ENCODE measurements at places on chromosomes 7 and 10.

DNA sequence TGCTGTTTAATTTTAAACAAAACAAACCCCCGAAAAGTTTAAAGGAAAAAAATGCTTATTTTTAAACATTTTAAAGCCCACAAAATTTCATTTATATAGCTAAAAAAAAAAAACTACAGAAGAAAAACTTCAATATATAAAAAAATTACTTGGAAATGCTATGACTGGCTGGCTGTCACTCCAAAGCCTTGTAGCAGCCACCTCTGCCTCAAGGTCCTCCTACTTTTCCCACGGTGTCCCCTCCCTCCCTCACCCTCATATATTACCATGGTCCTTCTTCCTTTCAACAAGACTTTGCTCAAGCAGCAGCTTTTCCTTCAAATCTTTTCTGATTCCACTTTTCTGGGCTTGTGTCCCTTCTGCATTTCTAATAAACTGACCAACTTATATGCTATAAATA lies 122.0 kb downstream of the TPK1 start:
- peak; percentile 9 for DNase-seq

DNA sequence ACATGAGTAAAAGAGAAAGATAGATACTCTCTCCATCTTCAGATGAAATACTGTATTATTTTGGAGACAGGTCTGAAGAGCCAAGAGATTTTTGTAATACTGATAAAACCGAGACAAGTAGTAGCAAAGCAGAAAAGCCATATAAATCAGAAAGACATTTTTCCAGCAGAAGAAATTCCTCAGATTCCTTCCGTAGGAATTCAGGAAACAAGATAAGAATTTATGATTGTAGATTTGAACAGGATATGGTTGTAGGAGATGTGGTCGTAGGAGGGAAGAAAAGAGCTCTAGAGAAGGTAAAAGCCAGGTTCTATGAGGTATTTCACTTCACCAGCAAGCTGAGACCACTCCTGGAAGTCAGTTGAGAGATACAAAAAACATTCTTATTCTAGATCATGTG lies 17.6 kb upstream of the AASS start:
- DNase-seq: no peak

GRCh38 chr7:86207740-86208139 lies 436.0 kb upstream of the GRM3 start:
- no peak for DNase-seq

GRCh38 chr10:13416760-13417159 lies 68.7 kb upstream of the SEPHS1 start:
- DNase-seq: no peak

DNA sequence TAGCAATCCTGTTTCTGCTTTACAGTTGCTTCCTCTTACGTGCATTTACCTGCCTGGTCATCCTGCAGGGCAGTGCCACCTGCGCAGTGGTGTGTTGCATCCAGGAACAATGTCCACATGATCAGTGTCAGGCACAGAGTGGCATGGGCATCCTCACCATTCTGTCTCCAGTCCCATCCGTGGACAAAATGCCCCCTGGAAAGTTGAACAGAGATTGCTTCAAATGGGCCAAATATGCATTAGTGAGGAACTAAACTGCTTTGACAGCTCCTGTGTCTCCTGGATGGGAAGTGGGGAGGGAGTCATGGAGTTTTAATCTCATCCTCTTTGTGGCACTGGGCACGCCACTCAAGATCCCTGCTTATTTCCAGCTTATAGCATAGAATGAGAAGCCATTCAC lies 151.8 kb downstream of the DPP6 start:
- DNase-seq: no peak

GRCh38 chr10:58453105-58453504 lies 59.6 kb upstream of the BICC1 start:
- DNase-seq: no peak

DNA sequence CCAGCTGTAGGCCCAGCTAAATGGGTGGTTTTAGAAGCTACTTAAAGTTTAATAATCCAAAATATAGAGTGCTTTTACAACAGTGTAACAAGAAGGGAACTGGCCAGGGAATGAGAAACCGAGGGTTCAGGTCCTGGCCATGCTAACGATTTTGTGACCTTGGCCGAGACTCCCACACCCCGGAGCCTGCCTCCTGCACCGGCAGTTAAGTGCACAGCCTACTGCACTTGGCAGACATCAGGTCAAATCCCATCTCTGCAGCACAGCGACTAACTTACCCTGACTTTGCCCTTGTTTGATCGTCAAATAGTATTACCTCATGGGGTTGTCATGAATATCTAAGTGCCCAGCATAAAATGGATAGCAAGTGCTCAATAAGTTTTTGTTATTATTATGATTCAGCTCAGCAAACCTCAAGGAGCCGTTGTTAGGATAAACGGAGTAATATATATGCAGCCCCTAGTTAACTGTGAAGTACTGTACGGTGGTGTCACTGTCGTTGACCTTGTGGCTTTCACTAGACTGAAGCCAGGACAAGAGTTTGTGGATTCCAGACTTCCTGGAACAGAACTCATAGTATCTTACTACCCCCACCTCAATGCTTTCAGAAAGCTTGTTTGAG lies 35.5 kb downstream of the LYZL1 start:
- no peak for DNase-seq

- no peak for DNase-seq
These were observed 194.6 kb upstream of the PHYHIPL start for GRCh38 chr10:58981846-58982245.

DNA sequence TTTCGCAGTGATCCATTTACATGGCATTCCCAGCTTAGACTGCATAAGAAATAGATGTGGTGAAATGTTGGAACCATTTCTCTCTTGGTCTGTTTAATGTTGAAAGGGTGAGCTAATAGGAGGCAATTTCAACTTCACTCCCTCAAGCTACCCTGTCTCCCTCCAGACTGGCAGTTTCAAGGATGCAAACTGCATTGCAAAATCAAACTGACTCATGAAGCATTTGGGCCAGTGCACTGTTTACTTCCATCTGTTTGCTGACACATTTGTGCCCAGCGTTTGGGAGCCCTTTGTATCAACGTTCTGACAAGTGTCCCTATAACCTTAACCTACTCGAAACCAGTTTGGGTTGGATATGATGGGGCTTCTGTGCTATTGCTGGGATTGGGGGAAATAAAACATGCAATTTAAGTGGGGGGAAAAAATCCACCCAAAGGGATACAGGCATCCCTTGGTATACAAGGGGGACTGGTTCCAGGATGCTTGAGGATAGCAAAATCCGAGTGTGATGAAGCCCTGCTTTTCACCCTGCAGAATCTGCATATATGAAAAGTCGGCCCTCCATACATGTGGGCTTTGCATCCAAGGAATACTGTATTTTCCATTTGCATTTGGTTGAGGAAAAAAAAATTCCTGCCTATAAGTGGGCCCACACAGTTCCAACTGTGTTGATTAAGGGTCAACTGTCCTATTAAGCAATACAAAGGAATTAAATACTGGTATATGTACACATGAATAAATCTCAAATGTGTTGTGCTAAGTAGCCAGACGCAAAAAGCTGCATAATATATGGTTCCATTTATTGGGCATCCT lies 15.6 kb downstream of the RHEB start:
- no peak for DNase-seq

DNA sequence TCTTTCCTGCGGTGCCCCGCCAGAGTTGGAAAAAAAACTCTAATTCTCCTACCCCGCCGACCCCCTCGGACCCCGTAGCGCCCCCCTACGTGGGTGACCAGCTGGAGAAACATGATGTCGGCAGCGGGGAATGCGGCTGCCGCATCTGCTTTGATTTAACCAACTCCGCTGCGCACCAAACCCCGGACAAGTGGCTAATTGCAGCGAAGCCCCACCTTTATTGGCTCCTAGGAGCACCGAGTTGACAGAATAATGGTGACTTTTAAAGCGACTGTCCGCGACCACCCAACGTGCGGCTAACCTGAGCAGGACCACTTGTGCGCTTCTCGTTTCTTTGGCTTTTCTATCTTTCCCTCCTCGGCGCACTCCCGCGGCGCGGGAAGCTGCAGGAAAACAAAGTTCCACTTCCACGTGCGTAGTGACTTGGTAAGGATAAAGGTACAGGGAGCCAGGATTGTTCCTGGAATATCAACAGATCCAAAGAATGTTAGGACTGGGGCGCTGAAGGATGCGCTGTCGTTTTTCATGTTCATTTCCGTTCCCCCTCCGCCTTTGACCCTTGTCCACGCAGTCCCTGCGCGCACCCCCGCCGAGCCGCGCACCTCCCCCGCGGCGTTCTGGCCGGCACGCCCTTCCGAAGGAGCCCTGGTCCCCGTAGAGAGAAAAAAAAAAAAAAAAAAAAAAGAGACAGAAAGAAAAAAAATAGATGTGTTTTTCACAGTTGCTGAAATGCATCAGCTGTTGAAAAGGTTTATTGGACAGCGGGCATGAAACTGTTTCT lies 1.4 kb downstream of the WNT16 start:
- DNase-seq: peak; percentile 14

DNA sequence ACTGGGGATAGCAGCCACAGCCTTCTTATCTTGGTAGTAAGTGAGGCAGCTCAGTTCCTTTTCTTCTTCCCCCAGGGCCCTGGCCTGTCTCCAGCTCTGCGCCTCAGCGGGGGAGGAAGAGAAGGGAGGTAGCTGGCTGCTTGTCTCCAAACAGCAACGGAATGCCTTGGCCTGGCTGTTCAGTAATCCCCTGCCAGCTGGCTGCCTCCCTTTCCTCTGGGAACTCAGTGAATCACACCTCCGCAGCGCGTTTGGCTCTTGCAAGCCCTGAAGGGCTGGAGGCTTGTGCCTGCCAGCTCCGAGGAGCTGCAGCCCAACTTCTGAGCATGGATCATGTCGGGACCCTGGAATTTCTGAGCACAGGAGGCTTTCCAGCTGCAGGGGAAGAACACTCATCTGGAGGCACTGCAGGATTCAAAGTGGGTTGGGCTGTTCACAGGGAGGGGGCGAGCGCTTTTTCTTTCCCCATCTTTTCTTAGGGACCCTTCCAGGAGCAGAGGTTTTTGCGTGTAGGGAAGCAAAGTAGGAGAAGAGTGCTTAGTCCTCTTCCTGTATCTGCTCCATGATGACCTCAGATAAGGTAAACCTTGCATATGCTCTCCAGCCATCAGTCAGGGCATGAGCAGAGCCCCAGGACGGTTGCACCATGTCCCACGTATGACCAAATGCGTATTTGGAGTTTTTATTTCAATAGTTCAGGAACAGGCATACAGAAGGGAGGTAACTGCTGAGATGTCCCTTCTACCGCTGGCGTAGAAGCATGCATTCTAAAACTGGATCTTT lies 253.2 kb upstream of the INHBA start:
- no peak for DNase-seq

DNA sequence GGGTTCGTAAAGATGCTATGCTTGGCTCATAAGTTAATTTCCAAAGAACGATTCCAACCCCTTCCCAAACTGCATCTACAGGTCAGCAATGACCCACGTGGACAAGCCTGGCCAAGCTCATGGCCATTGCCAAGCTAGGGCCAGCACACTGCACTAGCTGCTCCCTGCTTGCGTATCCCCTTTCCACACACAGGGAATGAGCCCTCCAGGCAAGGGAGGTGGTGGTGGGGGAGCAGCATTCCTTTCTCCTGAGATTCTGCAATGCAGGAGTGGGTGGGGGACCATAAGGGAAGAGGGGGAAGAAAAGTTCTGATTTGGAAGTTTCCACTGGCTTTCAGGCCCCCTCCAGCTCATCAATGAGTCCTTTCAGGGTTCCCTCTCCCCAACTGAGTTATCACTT lies 56.0 kb downstream of the SH3PXD2A start:
- no peak for DNase-seq

DNA sequence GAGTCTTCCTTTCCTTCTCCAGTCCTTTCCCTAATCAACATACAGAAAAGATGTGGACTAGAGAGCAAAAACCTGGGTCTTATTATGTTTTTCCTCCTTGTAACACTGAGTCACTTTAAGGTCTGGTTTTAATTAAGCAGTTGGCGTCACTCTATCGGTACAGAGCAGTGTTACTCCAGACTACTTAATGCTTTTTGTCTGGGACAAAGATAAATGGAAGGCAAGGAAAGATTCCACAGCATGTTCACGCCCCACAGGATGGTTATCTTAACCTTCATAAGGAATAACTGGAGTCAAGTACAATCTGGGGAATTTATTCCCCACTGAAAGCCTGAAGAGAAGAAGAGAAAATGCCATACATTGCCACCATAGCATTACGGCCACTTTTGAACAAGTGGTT lies 145.7 kb downstream of the ELAPOR2 start:
- no peak for DNase-seq

DNA sequence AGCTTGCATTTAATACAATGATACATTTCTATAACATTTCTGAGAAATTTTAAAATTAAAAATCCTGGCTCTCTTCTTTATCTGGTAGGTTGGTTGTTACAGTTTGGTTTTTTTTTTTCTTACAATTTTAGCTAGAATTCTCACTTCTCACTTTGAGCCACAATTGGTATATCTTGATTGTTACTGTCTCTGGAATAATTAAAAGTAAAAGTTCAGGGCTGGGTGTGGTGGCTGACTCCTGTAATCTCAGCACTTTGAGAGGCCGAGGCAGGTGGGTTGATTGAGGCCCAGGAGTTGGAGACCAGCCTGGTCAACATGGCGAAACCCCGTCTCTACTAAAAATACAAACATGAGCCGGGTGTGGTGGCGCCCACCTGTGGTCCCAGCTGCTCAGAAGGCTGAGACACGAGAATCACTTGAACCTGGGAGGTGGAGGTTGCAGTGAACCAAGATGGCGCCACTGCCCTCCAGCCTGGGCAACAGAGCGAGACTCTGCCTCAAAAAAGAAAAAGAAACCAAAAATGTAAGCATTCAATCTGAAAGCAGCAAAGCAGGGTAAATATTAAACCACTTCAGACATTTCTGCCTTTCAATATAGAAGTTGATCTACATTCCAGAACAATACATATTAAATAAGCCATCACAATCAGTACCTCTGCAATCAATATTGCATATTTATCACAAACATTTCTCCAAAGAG lies 88.6 kb upstream of the PFKP start:
- DNase-seq: no peak

GRCh38 chr10:6815346-6815745 lies 235.3 kb upstream of the PRKCQ start:
- no peak for DNase-seq

GRCh38 chr7:137731436-137731835 lies 115.3 kb downstream of the DGKI start:
- DNase-seq: no peak

GRCh38 chr7:128073671-128074310 lies 42.6 kb upstream of the LRRC4 start:
- DNase-seq: no peak

GRCh38 chr10:133049639-133050038 lies 38.1 kb upstream of the ADGRA1 start:
- DNase-seq: no peak

- DNase-seq: no peak
These were observed 23.4 kb downstream of the TAS2R16 start for GRCh38 chr7:122972056-122972455.

DNA sequence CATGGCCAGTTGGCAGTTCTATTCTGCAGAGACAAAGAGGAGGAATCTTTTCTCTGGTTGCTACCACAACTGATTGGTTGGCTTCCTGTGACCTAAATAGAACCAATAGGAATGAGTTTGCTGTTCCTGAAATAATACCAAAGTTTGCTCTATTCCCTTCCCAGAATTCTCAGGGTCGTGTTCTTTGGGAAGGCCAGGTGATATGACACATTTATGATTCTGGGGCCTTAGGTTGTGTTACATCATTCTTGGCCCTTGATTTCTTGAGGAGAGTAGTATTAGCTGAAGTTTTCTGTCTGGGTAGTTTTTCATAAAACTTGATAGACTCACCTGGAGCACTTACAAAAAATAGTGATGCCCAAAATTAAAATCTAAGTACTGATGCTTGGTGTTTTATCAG lies 171.9 kb downstream of the LRRC4 start:
- no peak for DNase-seq

All from activated CD4-positive, alpha-beta T cell treated with anti-CD3 and anti-CD28 coated beads for 36 hours (primary cell).